ENCODE measurements at places on chromosomes 1 and 21.

- DNase-seq = no peak
Measured at GRCh38 chr1:212485571-212485912, 52.8 kb downstream of the NENF start.

DNA sequence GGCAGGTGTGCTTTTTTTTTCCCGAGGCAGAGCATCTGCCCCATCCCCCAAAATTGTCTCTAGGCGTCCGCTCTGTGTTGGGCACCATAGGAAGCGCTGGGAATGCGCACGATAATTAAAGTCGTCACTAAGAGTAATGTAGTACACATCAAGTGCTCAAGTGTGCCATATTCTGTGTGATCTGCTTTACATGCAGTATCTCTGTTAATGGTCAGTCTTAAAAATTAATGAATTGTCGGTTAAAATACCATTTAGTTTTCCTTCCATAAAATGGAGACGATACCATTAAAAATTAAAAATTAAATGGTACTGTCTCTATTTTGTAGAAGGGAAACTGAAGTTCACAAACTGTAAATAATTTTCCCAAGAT is 544 bp upstream of the CCT8 start:
- no peak for DNase-seq

DNA sequence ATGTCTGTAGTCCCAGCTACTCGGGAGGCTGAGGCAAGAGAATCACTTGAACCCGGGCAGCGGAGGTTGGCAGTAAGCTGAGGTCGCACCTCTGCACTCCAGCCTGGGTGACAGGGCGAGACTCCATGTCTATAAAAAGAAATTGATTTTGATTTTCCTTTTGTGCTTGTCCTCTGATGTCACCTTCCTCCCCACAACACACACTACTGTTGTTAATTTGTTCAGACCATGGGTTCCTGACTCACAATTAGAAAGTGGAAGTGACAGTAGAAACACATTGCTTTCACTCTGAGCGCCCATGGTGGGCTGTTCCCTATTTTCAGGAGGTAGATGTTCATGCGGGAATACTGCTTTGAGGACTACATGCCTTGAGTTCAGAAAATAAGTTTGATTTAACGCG is 165.5 kb upstream of the KCNJ6 start:
- DNase-seq = no peak

- DNase-seq = no peak
Measured at GRCh38 chr1:158324395-158324794, 6.9 kb downstream of the CD1B start.

GRCh38 chr1:68141071-68142021 is 90.9 kb upstream of the DIRAS3 start:
- peak; percentile 6 for DNase-seq

DNA sequence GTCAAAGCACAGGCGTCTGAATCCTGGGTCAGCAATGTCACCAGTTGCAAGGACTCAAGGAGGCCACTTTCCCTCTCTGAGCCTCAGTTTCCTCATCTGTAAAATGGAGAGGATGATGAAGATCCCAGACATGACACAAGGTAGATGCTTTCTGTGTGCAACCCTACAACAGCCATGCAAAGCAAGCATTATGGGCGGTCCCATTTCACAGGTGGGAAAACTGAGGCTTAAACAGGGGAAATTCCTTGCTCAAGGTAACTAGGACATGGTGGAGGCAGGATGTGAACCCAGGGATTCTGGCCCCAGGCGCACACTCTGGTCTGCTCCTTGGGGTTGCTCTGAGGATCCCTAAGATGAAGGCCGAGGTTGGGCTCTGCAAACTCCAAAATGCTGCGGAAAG is 311.0 kb downstream of the PTPRU start:
- no peak for DNase-seq

- no peak for DNase-seq
Measured at GRCh38 chr1:83701355-83701754, 297.6 kb downstream of the TTLL7 start.

DNA sequence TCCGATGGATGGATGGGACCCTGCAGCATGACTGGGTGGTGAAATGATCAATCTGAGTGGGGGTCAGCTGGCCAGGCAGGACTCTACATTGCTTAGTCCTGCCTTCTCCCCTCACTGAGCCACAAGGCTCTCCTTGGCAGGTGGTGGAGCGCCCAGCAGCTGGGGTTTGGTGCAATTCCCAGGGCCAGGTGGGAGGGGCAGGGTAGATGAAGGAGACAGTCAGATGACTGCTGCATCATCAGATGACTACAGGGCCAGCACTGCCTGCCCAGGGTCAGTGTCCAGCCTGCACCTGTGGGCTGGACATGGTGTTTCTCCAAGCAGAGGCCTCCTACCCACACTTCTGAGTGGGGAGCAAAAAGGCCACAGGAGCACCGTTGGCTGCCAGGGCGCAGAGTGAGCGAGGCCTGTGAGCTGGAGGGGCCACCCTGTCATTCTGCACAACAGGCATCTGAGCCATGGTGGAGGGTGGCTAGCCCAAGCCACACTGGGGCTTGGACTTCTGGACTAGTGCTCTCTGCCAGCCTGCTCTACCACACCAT is 103.9 kb upstream of the EDN2 start:
- DNase-seq = no peak

DNA sequence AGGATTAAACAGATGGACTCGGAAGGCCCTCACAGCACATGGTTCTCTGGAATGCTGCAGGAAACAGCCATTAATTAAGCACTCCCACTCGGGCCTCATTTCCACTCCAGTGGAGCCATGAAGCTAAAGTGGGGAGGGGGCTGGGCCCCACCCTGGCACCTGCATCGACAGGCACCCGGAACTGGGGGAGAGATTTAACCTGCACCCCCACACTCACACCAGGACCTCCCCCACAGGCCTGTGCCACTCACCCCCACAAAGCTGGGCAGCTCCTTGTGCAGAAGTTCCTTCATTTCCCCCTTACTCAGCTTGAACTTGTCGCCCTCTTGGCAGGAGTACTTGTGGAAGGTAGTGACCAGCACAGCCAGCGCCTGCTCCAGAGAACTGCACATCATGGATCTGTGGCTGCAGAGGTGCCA is 2.2 kb downstream of the S100A2 start:
- peak; percentile 29 for DNase-seq

- DNase-seq = no peak
Measured at GRCh38 chr1:235980976-235981375, 83.9 kb downstream of the NID1 start.

- DNase-seq = no peak
Measured at GRCh38 chr1:204756349-204756748, 70.8 kb upstream of the LRRN2 start.

- DNase-seq = no peak
Measured at GRCh38 chr1:225461533-225462428, 33.9 kb upstream of the LBR start.

- DNase-seq = peak; percentile 92
Measured at GRCh38 chr1:100188617-100189016, 10.6 kb upstream of the LRRC39 start.

DNA sequence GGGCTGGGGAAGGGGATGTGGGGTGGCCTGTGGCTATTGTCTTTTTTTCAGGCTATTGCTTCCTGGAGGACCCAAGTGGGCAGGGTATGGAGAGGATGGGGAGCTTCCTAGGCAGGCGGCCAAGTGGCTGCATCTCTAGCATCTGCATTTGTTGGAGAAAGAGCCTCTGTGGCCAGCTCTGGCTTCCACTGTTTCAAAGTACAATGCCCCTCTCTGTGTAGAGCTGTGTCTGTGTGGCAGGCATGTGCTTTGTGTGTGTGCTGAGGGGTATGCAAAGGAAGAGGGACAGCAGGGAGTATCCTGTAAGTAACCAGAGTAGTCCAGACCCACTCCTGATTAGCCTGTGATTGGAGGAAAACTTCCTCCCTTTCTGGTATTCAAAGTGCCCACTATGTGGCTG is 40.6 kb downstream of the KCNA2 start:
- DNase-seq = no peak

GRCh38 chr1:164624400-164624799 is 65.4 kb downstream of the PBX1 start:
- DNase-seq = no peak

DNA sequence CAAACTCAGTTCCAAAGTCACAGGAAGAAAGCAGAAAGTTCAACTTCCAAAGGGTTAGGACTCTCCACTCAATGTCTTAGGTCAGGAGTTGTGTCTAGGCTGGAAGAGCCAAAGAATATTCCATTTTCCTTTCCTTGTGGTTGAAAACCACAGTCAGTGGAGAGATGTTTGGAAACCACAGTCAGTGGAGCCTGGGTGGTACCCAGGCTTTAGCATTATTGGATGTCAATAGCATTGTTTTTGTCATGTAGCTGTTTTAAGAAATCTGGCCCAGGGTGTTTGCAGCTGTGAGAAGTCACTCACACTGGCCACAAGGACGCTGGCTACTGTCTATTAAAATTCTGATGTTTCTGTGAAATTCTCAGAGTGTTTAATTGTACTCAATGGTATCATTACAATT is 11.7 kb downstream of the ATF3 start:
- no peak for DNase-seq

DNA sequence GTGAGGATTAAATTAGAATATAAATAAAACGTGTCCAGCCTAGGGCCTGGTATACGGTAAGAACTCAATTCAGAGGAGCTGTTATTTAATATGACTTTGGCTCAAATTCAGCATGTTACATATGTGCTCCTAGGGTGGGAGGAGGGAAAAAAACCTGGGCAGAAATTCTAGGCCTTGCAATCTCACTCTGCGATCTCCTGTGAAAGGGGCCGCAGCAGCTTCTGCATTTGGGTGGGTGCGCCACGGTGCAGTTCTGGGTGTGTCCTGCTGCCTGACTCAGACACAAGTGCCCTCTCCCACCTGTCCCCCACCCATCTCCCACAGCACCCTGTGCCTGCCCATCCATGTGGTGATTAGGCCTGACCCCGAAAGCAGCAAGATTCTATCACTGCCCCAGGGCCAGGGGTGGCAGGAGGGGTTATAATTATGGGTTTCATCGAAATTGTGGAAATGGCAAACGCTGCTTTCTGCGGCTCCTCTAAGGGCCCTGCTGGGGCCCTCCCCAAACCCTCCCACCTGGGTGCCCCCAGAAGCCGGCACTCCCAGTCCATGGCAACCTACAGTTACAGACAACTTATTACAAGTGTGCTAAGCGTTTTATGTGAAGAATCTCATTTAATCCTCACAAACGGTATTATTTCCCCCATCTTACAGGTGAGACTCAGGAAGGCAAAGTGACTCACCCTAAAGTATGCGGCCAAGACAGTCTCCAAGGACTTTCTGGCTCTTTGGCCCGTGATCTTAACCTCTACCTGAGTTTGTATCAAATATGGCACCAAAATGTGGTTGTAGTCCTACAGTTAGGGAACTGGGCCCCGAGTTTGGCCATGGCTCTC is 25.5 kb upstream of the GRHL3 start:
- no peak for DNase-seq
